ENCODE measurements at places on chromosomes 7 and 10.

- DNase-seq = no peak
These were observed 87.1 kb upstream of the AFAP1L2 start for GRCh38 chr10:114491419-114491818.

DNA sequence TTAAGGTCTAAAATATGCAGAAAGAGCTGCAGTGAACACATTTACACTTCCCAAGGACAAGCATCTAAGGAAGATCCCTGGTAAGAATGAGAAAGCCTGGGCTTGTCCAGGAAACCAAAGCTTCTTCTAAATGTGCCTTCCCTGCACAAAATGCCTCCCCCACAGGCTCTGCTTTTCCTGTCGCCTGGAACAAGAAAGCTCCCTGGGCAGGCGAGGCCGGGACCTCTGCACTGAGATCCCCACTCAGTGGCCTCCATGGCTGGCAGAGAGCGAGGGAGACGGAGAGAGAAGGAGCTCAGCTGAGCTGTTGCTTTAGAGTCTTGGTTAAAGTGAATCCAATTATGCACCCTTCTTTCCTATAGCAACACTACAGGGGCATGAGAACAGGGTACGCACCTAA is 75.6 kb downstream of the AMZ1 start:
- no peak for DNase-seq

- no peak for DNase-seq
These were observed 2.2 kb upstream of the ACHE start for GRCh38 chr7:100897772-100898454.

GRCh38 chr7:121037957-121038716 is 49.6 kb downstream of the CPED1 start:
- no peak for DNase-seq

DNA sequence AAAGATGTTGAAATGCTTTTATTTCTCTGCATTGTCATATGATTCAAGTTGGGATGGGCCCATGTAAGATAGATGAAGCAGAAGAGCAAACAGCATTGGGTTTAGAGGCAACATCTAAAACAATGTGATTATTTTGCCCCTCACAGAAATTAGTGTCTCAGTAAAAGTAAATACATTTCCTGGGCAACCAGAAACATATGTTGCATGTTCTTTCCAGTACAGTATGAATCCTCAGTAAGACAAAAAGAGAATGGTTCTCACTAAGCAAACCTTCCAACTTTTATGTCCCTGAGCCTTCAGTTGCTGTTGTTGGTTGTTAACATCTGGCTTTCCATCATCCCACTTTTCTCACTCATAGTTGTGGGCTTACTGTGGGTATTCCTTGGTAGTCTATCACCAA is 222.5 kb upstream of the PRPS1L1 start:
- no peak for DNase-seq

DNA sequence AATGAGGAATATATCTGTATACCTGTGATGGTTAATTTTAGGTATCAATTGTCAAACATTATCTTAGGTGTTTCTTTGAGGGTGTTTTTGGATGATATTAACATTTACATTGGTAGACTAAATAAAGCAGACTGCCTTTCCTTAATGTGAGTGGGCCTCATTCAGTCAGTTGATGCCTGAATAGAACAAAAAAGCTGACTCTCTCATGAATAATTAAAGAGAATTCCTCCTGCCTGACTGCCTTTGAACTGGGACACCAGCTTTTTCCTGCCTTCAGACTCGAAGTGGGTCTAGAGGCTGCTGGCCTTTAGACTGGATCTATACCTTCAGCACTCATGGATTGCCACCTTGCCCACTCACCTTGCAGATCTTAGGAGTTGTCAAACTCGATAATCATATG is 117.9 kb upstream of the TMEM168 start:
- no peak for DNase-seq

DNA sequence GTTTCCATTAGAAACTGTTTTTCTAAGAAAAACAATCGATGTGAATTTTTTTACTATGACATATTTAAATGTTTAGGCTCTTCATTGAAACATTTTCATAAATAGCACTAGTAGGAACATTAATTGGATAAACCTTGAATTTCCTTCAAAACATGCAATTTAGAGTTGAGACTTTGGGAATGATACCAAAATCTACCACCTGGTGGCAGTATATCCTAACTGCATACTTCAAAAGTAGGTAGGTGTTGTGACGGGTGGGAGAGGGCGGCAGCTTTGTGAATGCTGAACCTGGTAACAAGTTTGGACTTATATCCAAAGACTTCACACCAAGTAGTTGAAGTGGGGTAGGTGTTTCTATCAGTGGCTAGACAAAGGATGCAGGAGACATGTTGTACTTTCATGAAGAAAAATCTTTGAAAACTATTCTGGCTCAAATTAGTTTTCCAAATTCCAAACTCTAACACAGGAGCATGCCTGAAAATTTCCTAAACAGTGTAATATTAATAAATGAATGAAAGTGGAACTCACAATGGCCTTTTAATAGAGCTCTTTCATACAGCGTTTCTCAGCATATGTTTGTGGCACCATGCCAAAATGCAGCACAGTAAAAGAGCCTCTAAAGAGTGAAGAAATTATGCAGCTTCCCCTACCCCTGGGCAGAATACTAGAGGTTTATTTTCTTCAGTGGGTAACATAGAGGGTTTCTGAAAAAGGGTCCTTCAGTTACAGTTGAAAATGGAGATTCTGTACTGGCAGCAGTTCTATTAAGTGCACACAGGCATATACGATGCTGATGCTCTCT is 201.0 kb upstream of the TPK1 start:
- no peak for DNase-seq

GRCh38 chr7:98909487-98909886 is 31.2 kb downstream of the TRRAP start:
- no peak for DNase-seq

DNA sequence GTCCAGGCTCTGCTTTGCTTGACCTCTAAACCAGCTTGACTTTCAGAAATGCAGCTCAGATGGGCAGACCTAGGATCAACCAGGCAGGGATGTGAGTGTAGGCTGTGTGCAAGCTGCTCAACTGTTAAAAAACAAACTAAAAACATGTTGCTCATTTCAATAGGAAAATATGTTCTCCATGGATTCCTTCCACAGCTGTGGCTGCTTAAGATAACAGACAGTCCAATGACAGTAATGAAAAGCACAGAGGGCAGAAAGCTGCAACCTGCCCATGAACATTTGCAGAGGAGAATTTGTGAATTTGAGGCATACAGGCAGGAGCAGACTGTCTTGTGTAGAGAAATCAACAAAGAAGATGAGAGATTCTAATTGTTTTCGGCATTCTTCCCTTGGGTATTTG is 534.2 kb downstream of the CCSER2 start:
- DNase-seq = no peak

- no peak for DNase-seq
These were observed 4.9 kb upstream of the ELN start for GRCh38 chr7:74023092-74023536.

- no peak for DNase-seq
These were observed 368.4 kb downstream of the TFEC start for GRCh38 chr7:115662120-115662519.

GRCh38 chr7:601595-602340 is 82.1 kb upstream of the PDGFA start:
- DNase-seq = peak; percentile 78

GRCh38 chr10:118501171-118501570 is 94.3 kb downstream of the PRLHR start:
- DNase-seq = no peak

GRCh38 chr7:129471402-129471827 is 30.9 kb upstream of the SMKR1 start:
- no peak for DNase-seq

DNA sequence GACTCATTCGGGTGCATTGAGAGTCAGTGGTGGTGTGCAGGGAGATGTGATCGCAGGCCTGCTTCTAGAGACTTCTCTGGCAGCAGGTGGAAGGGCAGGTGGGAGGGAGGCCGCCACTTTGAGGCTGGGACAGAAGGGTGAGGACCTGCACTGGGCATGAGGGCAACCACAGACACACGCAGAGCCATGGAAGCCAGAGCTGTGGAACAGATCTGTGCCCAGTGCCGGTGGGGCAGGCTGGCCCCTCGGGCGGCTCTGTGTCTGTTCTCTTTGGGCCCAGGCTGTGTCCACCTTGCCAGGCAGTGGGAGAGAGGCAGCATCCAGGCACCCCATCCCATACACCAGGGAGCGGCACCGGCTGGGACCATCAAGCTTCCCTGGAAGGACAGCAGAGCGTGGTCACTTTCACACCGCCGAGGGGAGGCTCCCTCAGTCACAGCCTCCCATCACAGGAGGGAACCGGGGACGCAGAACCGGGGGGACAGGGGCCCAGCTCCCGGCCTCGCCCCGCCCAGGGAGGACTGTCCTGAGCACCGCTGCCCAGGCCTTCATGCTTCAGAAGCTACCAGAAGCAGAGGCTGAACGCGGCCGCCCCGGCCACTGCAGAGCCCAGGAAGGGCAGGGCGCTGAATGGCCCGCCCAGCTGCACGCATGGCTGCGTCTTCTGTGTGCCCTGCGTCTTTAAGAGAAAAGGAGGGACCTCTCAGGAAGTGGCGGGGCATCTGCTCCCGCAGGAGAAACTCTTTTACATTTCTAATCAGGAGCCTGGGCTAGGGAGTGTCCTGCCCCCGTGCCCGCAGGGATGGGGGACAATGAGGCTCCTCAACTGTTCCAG is 32.1 kb downstream of the EN2 start:
- no peak for DNase-seq

DNA sequence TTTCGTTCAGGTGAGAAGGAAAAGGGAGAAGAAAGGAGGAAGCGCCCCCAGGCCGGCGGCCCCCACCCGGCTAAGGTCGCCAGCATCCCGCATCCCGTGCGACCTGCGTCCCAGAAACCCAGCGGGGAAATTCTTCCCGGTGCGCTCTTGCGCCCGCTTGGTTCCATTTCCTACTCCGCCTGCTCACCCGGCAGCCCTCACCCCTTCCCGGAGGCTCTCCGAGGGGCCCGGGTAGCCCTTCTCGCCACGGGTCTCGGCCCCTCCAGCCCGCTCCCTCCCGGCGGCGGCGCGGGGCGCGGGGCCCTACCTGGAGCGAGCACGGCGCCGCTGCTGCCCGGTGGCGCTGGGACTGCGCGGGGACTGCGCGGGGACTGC is at the start of gene PRKCQ:
TSS of gene PRKCQ (minus strand) at position 373 of the 375 bp plus-strand sequence. CDS start 65,141 bp downstream, outside the sequence.
- DNase-seq = no peak

DNA sequence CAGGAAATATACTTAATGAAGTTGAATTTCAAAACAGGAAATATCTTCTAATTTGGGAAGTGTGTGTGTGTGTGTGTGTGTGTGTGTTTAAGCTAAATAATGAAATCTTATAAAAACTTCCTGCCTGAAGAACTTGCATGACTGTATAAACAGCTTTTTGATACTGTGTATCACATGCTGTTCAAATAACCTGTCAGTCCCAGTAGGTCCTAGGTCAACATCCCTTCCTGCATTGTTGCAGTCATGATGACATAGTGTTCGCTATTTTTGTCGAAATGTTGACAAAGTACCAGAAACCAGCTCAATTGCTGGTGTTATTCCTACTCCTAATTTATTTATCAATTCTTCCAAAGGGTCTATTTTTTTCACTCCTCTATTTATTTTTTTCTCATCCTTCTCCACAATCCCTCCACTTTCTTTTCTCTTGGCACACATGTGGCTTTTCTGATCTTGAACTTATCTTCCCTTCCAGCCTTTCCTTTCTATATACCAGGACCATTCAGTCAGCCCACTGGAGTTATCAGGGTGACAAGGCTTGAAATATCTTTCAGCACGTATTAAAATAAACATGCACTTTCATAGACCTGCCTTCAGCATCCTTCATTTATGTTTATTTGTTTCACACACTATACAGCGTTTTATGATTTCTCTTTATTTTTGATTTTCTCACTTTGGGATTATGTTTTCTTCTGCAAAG is 115.8 kb downstream of the PLXDC2 start:
- no peak for DNase-seq

DNA sequence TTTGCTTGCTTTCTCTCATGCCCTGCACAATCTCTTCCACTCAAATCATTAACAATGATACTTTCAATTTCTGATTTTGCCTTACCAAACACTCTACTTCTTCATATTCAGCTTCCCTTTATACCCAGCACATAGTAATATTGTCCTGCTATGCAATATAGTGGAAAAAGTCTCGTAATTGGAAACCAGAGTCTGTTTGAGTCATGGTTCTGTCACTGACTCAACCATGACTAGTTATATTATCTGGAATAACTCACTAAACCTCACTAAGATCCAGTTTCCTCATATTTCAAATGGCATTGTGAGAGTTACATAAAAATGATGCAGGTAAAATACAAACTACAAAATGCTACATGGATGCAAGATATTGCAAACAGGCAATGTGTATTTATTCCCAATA is 98.5 kb upstream of the LRRTM3 start:
- DNase-seq = no peak

DNA sequence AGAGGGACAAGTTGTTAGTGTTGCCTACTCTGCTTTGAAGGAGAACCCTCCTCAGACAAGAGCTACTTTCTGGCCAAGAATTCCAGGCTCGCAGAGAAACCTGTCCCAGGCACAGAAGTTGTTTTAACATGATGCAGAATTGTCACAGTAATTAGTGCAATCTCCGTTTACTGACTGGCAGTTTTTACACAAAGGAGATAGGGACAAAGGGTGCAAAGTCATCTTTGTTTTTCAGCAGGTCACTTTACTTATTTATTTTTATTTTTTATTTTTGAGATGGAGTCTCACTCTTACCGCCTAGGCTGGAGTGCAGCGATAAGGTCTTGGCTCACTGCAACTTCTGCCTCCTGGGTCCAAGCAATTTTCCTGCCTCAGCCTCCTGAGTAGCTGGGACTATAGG is 12.3 kb downstream of the TCF7L2 start:
- DNase-seq = no peak

GRCh38 chr10:45040921-45041542 is 40.3 kb downstream of the ZNF22 start:
- DNase-seq = no peak

DNA sequence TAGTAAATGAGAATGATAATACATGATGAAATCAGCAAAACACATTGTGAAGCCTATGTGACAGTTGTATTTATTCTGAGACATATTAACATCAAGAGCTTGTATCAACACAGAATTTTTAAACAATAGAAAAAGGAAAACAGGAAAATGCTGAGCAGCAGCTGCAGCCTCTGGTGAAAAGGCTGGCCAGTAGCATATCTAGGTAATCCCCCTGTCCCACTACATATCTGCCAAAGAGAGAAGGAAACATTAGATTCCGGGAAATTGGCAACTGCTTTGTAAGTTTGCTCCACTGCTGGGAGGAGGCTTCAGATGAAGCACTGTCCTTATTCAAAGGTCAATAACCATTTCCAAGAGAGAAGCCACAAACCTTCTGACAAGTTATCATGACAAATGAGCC is 89.4 kb downstream of the RALA start:
- no peak for DNase-seq

Data from sciatic nerve (tissue), 2 donors.